ENCODE measurements at places on chromosomes 12 and 14.

DNA sequence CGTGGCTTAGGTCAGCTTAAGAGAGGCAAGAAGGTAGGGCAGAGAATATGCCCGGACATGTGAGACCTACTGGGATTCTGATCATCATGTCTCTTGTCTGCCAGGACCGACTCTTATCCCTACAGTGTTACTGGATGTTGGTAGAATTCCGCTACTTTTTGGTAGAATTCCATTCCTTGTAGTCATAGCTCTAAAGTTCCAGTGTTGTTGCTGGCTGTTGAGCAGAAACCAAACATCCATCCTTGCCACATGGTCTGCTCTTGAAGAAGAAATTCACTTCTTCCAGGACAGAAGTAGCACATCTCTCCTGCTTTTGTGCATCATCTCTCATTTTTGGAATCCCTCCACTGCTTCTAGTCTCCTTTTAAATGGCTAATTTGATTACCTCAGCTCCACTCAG is 453.7 kb downstream of the RPL10L start:
- DNase-seq: no peak

GRCh38 chr14:99806836-99807235 is 13.6 kb downstream of the EML1 start:
- DNase-seq: no peak

DNA sequence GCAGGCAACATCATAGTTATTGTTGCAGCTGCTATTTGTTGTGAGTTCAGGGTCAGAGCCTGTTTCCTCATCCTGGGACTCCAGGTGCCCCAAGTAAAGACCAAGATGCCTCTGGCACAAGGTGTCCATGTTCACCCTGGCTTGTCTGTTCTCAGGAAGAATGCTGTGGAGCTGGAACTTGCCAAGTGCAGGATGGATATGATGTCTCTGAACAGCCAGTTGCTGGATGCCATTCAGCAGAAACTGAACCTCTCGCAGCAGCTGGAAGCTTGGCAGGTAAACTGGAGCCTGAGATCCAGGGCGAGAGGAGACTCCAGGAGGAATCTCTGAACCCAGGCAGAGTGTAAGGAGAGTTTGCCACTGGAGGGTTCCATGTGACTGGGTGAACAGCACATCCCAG is 26.8 kb downstream of the RAB35 start:
- no peak for DNase-seq

DNA sequence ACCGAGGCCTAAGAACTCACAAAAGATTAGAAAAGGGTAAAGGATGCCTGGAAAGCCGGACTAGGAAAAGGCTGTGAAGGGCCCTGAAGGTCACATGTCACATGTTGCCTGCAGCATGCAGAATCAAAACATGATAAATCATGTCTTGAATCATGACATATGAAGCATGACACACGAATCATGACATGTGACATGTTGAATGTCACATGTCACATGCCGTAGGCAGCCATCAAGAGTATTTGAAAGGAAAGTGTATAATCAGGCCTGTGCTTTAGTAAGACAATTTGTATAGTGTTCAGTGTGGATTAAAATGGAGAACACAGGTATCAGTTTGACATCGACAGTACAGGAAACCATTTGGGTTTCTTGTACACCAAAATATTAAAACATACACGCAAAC is 30.8 kb downstream of the IFNG-AS1 start:
- no peak for DNase-seq

- no peak for DNase-seq
Observed at GRCh38 chr14:60665177-60665550, 15.9 kb upstream of the SIX1 start.

GRCh38 chr12:25135531-25136154 is 59.3 kb downstream of the DNAI7 start:
- DNase-seq: no peak

- DNase-seq: no peak
Observed at GRCh38 chr14:103562179-103562428, 353 bp downstream of the BAG5 start.

GRCh38 chr14:20808162-20808483 is 5.5 kb upstream of the RNASE1 start:
- no peak for DNase-seq
